Stimulated activated CD4-positive, alpha-beta T cell treated with anti-CD3 and anti-CD28 coated beads, Interleukin-15, amount 100 ng/mL, for 48 hours (primary cell): ENCODE measurements at places on chromosomes 6 and 20.

DNA sequence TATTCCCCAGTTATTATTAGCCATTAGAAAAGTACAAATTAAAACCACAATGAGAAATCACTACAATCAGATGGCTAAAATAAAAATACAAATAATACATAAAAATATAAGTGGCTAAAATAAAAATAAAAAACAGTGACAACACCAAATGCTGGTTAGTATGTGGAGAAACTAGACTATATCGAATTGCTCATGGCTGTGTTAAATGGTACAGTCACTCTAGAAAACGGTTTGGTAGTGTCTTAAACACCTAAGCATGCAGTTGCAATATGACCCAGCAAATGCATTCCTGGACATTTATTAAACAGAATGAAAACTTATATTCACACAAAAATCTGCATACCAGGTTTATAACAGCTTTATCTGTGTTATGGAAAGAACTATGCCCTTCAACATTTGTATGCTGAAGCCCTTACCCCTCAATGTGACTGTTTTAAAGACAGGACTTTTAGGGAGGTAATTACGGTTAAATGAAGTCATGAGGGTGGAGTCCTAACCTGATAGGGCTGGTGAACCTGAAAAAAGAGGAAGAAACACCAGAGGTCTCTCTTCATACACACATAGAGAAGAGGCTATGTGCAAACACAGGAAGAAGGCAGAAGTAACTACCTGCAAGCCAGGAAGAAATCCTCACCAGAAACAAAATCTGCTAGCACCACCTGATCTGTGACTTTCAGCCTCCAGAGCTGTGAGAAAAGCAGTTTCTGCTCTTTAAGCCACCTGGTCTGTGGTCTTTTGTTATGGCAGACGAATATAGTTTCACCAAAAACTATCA, 84.9 kb downstream of the ASCC3 start:
- DNase-seq, result no peak

GRCh38 chr6:44225579-44226325, 2.4 kb downstream of the SLC29A1 start:
- DNase-seq, result no peak

DNA sequence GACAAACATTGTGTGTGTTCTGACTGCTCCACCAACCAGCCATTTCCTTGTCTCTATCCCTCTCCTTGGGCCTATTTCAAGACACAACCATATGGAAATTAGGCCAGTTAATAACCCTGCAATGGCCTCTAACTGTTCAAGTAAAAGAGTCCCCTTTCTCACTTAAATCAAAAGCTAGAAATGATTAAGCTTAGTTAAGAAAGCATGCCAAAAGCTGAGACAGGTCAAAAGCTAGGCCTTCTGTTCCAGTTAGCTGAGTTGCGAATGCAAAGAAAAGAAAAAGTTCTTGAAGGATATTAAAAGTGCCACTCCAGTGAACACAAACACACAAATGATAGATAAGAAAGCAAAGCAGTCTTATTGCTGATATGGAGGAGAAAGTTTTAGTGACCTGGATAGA, 22.5 kb downstream of the SERINC1 start:
- no peak for DNase-seq

DNA sequence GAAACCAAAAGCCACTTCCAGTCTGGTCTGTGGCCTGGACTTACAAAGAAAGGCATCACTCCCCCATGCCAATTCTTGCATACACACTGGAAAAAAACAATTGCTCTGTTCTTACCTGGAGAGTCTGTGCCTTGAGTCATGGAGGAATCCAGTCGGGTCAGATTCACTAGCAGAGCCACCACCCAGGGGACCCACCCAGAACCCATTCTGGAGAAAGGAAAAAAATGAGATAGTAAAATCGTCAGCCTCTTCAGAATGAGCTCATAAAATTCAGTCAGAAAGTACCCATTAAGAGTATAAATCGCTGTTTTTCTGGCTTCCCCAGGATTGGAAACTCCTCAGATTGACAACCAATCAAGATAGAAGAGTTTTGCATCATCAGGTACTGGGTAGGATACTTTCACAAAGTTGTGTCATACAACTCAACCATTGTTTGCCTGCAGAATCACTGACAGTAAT, at the start of gene HLA-DOB:
HLA-DOB (minus strand) TSS at position 257 of the 459 bp plus-strand sequence; CDS start at position 206, 51 bp downstream.
- DNase-seq, result no peak

DNA sequence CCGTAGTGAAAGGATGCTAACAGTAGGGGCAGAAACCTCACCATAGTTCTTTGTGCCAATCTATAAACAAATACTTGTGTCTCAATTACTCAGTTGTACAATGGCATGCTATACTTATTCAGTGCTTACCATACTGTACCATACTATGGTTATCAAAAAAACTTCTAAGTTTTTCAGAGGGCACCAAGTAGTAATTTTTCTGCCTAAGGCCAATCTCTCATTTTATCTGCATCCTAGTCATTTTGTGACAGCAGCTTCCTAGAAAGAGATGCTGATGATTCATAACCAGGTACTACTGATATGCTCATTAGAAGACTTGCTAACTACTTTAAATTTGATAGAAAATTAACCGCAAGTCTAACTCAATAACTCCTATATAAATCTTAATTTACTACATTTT, 42.9 kb downstream of the TMEM244 start:
- DNase-seq, result no peak

DNA sequence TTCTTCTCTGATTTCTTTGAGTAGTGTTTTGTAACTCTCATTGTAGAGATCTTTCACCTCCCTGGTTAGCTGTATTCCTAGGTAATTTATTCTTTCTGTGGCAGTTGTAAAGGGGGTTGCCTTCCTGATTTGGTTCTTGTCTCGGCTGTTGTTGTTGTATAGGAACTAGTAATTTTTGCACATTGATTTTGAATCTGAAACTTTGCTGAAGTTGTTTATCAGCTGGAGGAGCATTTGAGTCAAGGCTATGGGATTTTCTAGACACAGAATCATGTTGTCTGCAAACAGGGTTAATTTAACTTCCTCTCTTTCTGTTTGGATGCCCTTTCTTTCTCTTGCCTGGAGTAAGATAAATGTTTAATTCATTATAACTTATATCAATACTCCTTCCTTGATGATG, 86.4 kb downstream of the OLIG3 start:
- no peak for DNase-seq

DNA sequence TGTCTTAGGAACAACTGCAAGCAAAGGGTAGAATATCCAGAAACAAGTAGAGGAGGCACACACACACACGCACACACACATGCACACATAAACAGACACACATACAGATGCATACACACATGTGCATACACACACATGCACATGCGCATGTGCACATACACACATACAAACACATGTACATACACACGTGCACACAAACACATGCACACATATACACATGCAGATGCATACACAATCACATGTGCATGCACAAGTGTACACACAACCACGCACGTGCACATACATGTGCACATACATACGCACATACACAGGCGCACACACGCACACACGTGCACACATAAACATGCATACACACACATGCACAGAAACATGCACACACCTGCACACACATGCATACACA, 206.5 kb upstream of the OPRM1 start:
- no peak for DNase-seq

DNA sequence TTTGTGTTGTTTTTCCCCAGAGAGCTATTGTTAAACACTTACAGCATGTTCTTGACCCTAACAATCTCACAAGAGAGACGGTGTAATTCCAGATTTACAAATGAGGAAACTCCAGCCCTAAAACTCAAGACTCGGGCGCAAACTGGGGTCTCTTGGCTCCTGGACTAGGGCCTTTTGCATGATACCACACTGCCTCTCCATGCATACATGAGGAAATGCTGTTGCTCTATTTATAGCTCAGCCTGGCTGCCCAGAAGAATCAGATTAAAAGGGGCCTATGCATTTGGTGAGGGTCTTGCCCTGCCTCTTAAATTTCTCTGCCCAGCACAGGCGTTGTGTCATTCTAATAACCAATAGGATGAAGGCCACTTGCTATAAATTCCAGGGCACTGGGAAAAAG, 30.5 kb upstream of the SNRPB2 start:
- no peak for DNase-seq

GRCh38 chr6:139748353-139749146, 374.1 kb upstream of the CITED2 start:
- no peak for DNase-seq

DNA sequence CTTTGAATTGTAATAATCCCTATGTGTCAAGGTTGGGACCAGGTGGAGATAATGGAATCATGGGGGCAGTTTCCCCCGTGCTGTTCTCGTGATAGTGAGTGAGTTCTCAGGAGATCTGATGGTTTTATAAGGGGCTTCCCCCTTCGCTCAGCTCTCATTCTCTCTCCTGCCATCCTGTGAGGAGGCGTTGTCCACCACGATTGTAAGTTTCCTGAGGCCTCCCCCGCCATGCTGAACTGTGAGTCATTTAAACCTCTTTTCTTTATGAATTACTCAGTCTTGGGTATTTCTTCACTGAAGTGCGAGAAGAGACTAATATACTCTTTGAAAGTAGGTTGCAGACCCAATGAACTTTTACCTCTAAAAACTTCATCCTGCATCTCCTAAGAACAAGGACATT, 39.2 kb upstream of the KCNG1 start:
- DNase-seq, result peak; percentile 57

- DNase-seq, result no peak
Observed at GRCh38 chr6:142833054-142833453, 111.9 kb downstream of the HIVEP2 start.

DNA sequence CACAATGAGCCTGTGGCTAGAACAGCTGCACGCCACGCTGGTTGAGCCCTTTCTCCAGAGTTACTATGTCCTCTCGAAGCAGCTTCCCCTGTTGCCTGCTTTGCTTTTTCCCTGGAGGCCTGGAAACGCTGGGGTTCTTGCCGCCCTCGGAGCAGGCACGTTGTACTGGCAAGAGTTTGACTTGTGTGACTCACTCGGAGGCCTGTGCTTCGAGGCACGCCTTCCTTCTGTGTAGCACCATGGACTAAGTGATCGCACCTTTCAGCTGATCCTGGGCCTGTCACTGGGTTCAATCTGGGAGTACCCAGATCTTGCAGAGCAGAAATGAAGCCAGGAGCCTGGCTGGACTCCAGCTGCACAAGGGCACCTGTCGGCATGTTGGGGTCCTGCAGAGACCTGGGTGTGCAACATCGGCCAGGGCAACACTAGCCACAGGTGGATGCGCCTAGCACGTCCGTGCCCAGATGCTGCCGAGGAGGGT, 5.2 kb downstream of the INSM1 start:
- DNase-seq, result no peak

DNA sequence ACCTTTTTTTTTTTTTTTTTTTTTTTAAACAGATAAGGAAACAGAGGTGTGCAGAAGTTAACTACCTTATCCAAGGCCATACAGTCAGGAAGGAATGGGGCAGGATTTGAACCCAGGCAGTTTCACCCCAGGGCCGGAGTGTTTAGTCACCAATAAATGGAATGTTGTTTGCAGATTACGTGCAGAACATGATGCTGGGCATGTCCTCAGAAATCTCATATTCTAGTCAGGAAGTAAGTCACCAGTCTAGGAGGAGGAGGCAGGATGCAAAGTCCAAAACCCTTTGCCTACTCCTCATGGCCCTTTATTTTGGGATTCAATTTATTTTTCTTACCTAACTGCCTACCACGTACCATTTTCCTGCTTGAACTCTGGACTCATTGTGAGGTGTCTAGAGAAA, 57.1 kb upstream of the LRRC1 start:
- no peak for DNase-seq

DNA sequence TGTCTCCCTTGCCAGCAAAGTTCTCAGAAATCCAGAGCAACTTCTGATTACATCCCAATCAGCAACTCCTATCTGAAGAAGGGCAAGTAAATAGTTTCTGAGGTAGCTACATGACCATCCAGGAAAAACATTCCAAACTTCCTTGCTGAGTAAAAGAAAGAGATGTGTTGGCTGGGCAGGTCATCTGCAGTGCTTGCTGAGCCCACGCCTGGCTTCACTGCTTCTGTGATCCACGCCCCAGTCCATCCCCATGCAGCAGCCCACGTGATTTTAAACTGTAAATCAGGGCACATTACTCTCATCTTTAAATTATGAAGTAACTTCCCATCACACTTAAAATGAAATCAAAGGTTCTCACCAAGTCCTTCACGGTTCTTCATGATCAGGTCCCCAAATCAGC, 603.6 kb downstream of the QKI start:
- no peak for DNase-seq

GRCh38 chr6:14468647-14469321, 351.2 kb downstream of the CD83 start:
- no peak for DNase-seq

DNA sequence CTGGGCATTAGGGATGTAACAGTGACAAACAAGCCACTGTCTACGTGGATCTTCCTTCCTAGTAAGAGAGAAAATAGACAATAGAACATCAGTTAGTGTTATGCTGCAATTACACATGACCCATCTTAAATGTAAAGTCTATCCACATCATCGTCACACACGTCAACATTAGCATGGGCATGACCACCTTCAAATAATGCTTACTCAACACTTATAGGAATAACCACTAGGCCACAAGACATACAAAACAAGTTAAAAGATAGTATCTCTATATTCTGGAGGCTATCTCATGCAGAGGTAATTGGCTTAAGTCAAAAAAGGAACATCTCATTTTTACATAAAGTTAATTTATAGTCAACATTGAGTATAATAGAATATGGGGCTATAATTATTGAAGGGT, 156.5 kb downstream of the MOXD1 start:
- DNase-seq, result no peak

DNA sequence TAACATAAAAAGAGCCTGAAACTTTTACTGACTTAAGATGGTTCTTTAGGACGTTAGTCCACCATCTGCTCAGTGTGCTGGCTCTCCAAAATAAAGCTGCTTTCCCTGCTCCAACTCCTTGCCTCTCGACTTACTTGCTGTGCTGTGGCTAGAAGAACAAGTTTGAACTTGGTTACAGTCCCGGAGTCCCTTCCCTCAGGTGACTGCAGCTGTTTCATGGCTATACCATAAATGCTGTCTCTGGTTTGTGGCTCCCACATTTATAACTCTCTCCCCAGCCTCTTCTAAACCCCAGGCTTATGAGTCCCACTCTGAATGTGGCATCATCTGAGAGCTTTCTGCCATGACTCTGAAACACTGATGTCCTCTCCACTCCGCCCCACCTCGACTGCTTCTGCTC, 306.4 kb upstream of the PRND start:
- no peak for DNase-seq

DNA sequence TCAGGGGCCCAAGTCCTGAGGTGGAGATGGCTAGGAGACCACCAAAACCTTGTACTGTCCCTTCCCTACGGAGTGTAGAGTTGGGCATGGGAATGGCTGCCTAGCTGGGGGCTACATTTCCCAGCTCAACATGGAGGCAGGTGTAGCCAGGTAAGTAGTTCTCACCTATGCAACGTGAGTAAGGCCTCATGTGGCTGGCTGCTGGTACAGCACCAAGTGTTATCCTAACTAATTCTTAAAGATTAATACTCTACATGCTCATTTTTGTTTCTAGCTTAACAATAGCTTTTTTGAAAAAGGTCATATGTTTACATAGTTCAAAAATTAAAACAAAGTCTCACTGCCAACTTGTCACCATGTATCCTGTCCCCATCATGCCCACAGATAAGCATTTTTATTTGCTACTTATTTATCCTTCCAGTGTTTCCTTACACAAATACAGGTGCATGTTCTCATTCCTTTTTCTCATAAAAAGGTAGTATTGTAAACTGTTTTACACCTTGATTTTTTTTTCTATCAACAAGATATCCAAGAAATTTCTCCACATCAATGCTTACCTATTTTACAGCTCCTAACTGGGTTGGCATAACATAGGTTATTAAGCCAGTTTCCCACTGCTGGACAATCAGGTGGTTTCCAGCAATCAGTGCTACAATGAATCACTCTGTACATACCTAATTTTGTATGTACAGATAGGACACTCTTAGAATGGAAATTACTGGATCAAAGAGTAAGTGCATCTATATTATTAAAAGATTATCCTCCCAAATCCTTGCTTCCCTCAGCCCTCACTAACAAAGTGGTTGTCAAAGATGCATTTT, 25.5 kb downstream of the ABHD12 start:
- no peak for DNase-seq
